HS-27A (cell line): ENCODE measurements at places on chromosomes 12 and 14.

- no peak for DNase-seq
Measured at GRCh38 chr14:67553547-67553946, 20.5 kb downstream of the PLEKHH1 start.

DNA sequence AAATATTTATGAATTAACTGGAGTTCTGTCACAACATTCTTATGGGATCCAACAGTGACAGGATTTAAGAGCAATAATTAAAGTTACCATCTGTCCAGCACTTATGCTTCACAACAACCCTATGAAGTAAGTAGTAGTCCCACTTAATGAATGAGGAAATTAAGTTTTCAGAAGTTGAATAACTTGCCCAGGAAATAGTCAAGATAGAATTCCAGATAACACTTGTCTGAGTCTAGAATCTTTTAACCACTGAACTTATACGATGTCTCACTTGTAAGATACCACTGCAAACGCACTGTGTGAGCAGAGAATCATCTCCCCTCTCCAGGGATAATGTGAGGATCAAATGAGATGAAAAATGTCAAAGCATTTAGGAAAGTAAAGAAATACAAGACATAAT is 3.3 kb upstream of the TTC9 start:
- DNase-seq: no peak

GRCh38 chr12:97559267-97559666 is 96.7 kb downstream of the RMST start:
- no peak for DNase-seq

DNA sequence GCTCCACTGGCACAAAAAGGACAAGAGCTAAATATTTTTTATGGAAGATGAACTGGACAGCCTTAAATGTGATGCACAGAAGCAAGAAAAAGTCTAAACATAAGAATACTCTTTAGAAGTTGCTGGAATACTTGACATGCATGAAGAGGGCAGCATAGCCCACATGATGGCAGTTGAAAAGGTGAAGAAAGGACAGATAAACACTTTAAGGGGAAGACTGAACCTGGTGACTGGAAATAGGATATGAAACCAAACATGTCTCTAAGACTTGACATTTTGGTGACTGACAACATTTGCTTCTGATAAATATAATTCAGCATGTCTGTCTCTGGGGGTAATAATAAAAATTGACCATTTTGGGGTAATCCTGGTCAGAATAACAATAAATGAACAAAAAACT is 273.1 kb downstream of the CCDC91 start:
- DNase-seq: no peak

- no peak for DNase-seq
Measured at GRCh38 chr12:15525441-15525840, 203.1 kb downstream of the PTPRO start.

DNA sequence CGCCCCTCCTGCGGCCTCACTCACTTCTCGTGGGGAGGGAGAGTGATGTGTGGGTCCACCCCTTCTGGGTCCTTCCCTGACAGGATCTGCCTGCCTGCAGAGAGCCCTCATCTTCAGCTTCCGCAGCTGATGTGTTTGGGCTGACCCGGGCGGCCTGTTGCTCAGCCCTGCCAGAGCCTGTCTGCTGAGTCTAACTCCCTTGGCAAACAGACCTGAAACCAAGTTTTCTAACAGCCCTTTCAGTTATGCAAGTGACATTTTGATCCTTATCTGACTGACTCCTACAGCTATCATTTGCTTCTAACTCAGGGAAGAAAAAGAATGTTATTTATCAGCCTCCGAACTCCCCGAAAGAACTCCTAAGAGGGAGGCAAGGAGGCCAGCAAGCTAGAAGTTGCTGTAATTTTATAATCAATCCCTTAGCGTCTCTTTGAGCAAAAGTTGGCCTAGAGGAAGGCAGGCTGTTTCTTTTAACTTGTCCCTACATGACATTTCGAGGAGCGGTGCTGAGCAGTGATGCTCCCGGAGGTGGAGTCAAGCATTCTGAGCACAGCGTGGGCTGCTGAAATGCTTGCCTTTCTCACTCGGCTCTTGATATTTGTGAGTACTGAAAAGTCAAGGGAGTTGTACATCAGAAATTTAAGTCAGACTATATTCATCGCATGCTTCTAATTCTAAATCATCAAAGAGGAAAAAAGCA is 31.5 kb upstream of the CACNA2D4 start:
- no peak for DNase-seq

- no peak for DNase-seq
Measured at GRCh38 chr12:97647142-97647541, 184.5 kb downstream of the RMST start.

DNA sequence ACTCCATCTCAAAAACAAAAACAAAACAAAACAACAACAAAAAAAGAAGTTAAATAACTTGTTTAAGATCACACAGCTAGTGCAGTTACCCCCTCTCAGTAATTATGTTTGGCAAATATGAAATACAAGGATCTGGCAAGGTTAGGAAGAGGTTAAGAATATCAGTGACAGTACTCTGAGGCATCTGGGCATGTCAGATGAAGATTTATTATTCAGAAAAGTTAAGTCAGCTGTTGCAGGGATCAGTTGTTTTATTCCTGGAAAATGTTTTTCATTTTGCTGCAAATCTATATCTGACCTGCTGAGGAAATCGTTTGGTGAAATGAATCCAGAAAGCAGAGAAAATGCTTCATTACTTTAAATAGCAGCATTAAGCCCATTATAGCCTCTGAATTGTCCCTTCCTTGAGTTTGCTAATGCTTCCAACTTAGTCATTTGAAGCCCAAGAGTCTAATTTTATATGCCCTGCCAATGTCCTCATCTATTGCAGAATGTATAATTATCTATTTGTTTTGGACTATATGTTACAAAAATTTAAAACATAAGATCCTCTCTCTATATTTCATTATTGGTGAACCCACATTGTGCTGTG is 8.1 kb downstream of the GPX2 start:
- DNase-seq: no peak

GRCh38 chr12:100189636-100190394 is 10.8 kb upstream of the ACTR6 start:
- DNase-seq: no peak

- no peak for DNase-seq
Measured at GRCh38 chr14:89748004-89748403, 206.5 kb downstream of the EFCAB11 start.

GRCh38 chr12:124457287-124458219 is 109.9 kb downstream of the NCOR2 start:
- DNase-seq: no peak

DNA sequence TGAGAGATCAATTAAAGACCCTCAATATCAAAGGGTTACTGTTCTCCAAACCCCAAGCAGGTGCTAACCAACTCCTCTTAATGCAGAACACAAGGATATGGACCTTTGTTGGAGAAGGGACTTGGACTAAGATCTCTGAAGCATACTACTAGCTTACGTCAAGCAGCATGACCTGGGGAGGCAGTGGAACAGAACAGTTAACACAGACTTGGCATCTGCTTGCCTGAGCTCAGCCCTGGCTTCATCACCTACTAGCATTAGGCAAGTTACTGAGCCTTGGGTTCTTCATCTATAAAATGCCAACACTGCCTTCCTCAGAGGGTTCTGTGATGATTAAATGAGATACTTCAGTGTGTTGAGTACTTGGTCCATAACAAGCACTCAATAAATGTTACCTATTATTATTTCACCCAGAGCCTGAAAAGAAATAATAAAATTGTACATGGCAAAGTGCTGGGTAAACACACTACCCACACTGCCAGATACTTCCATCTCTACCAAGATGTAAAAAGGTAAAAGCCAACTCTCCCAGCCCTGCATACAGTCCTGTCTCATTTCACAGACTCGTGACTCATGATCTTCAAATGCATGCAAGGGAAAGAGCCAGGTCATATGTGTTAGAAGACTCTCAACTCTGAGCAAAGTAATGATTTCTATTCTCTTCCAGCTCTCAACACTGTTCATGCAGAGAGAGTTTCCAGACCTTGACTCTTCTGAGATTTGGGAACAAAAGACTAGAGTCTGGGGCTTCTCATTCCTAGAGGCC is 39.7 kb downstream of the FMNL3 start:
- no peak for DNase-seq

GRCh38 chr14:74829251-74829650 is 46.7 kb downstream of the PROX2 start:
- DNase-seq: no peak

GRCh38 chr12:55711786-55712553 is 3.9 kb upstream of the BLOC1S1 start:
- no peak for DNase-seq
